Aorta (tissue), 5 donors: ENCODE measurements at places on chromosomes 6 and 20.

GRCh38 chr6:6582131-6582530 lies 6.4 kb upstream of the LY86 start:
- no peak overlapping the region for H3K27ac ChIP-seq
- H3K4me3 ChIP-seq: no peak overlapping the region
- no peaks in the 10 kb centered on the region for H3K36me3 ChIP-seq
- no peaks in the 10 kb centered on the region for H3K4me1 ChIP-seq
- no peak for DNase-seq
- H3K27me3 ChIP-seq: no peaks in the 10 kb centered on the region

DNA sequence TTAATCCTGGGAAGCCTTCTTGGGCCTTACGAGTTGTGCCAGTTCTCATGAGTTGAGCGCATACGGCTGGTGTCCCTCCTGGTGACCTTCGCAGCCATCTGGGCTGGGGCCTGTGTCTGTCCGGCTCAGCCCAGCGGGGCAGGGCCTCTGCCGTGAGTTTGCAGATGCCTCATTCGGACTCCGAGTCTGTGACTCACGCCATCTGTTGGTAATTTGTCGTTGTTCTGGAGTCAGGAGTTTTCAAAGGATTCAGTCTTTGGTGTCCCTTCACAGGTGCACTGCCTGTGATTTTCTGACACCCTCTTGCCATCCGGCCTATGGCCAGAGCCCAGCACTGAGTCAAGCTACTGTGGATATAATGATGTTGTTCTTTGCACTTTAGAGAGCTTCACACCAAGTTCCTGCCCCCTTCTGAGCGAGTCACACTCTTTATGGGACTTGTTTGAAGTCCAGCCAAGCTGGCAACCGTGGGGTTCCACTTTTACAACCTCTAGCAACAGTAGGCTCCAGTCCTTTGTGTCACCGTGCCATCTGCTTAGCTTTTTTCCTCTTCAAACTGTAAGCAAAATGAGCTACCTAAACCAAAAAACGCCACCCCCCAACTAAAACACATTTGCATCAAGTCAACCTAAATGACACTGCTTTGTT lies 175.6 kb downstream of the AIG1 start:
- no peak for DNase-seq
- no peak overlapping the region for H3K4me3 ChIP-seq
- H3K36me3 ChIP-seq: no peaks in the 10 kb centered on the region
- H3K4me1 ChIP-seq: peaks cover 2% of the 10 kb centered on the region
- no peak overlapping the region for H3K27ac ChIP-seq

- H3K27me3 ChIP-seq: no peaks in the 10 kb centered on the region
- DNase-seq: peak; percentile 72
- peak overlapping the region; percentile 16 for H3K4me3 ChIP-seq
- H3K27ac ChIP-seq: no peak overlapping the region
Measured at GRCh38 chr20:21395666-21396598, 1.4 kb downstream of the NKX2-4 start.

DNA sequence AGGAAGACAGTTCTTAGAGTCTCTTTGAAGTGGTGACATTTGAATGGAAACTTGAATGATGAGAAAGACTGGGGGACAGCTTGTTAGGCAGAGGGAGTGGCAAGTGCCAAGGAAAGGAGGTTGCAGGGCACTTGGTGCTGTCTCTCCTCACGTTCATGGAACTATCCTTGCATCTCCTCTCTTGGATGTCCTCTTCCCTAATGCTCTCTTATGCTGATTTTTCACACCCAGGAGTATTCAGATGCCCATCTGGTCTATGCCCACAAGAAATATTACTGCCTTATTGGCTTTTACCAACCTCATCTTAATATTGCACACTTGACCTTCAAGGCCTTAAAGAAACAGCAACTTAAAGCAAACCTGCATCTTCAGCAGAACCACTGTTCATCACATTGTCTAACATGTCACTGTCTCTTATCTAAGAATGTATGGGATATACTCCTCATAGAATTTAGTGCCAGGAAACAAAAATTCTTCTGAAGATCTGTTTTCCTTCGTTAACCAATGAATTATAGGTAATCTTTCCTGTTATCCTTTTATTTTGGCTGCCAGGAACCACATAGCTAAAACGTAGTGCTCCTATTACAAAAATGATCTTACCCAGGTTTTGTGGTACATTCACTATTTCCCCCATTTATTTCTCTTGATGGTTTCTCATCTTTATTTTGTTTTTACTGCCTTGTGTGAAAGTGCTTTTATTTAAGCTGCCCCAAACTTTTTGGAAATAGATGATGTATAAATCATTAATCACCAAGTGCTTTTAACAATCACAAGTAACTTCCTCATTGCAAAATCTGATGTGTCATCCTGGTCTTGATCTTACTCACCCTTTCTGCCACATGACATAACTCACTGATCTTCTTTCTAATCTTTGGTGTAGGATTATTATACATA lies 12.8 kb downstream of the RGS17 start:
- H3K36me3 ChIP-seq: no peaks in the 10 kb centered on the region
- no peak overlapping the region for H3K4me3 ChIP-seq
- no peaks in the 10 kb centered on the region for H3K27me3 ChIP-seq
- no peaks in the 10 kb centered on the region for H3K4me1 ChIP-seq
- DNase-seq: no peak
- no peak overlapping the region for H3K27ac ChIP-seq

DNA sequence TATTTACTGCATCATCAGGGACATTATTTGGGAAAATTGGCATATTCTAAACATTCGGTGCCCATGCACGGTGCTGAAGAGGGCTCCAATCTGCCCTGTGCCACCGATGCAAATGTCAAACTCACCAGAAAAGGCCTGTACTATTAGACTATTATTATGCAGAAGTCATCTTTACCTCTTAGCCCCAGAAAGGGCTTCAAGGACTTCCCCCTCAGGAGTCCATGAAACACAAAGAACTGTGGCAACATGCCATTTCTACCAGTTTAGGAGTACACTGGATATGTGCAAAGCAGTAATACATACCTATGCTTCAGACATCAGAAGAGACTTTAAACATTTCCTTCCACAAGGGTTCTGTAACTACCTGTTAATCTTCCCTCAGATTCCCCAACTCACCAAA lies 8.6 kb downstream of the DIDO1 start:
- DNase-seq: no peak
- H3K4me3 ChIP-seq: no peak overlapping the region
- peaks cover 1% of the 10 kb centered on the region for H3K4me1 ChIP-seq
- H3K27ac ChIP-seq: no peak overlapping the region

- no peak for DNase-seq
- H3K4me3 ChIP-seq: no peak overlapping the region
- H3K27ac ChIP-seq: no peak overlapping the region
- H3K4me1 ChIP-seq: no peaks in the 10 kb centered on the region
- no peaks in the 10 kb centered on the region for H3K27me3 ChIP-seq
Measured at GRCh38 chr6:159828074-159828473, 28.0 kb downstream of the PNLDC1 start.

DNA sequence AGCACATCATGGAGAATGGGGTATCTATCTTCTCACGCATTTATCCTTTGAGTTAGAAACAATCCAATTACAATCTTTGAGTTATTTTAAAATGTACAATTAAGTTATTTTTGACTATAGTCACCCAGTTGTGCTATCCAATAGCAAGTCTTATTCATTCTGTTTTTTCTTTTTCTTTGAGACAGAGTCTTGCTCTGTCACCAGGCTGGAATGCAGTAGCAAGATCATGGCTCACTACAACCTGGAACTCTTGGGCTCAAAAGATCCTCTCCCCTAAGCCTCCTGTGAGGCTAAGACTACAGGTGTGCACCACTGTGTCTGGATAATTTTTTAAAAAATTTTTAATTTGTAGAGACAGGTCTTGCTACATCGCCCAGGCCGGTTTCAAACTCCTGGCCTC lies 201.5 kb upstream of the ZNF217 start:
- no peaks in the 10 kb centered on the region for H3K36me3 ChIP-seq
- H3K27me3 ChIP-seq: no peaks in the 10 kb centered on the region
- no peak overlapping the region for H3K4me3 ChIP-seq
- no peaks in the 10 kb centered on the region for H3K4me1 ChIP-seq
- H3K27ac ChIP-seq: no peak overlapping the region

DNA sequence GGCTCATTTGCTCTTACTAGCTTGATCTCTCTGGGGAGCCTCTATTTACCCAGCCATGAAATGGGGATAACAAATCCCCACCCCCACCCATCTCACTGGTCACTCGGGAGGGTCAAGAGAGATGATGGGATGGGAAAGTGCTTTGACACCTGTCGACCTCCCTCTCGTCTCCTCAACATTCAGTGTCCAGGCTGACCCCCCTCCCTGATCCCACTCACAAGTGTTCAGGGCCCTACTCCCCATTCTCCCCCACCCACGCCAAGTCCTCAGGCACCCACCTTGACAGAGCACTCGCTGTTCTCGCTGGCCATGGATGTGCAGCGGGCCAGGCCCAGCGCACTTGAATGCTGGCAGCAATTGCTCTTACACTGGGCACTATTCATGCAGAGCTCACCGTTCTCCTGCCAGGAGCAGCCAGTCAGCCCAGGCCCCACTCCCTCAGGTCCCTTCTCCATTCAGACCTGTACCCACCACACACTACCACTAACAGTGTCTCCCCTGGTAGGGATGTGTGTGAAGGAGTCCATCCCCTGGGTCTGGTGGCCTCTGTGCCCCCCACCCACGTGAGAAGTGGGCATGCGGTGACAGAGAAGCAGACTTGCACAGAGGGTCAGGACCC lies 1.6 kb downstream of the CLPS start:
- no peaks in the 10 kb centered on the region for H3K36me3 ChIP-seq
- H3K4me3 ChIP-seq: no peak overlapping the region
- no peak overlapping the region for H3K27ac ChIP-seq
- H3K4me1 ChIP-seq: no peaks in the 10 kb centered on the region
- no peak for DNase-seq

GRCh38 chr6:170555305-170555704 lies 1.1 kb downstream of the TBP start:
- DNase-seq: no peak
- H3K27me3 ChIP-seq: no peaks in the 10 kb centered on the region
- no peak overlapping the region for H3K27ac ChIP-seq
- H3K36me3 ChIP-seq: no peaks in the 10 kb centered on the region

DNA sequence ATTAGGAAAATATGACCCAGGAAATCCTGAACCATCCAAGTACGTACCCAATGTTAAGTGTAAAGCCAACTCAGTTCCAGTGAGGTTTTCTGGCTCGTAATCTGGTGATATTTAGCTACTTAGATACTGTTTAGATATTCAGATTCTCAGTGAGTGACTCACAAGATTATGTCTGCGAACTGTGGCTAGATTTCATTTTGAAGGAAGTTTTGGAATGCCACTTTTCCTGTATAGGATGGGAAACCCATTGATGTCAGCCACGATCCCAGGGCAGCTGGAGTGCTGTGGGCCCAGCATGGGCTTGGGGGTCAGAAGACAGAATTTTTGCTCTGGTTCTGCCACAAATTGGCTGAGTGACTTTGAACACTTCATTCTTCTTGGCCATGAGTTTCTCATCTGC lies 76.3 kb downstream of the TMEM170B start:
- no peaks in the 10 kb centered on the region for H3K27me3 ChIP-seq
- peak overlapping the region; percentile 70 for H3K27ac ChIP-seq
- H3K4me1 ChIP-seq: no peaks in the 10 kb centered on the region
- DNase-seq: no peak

DNA sequence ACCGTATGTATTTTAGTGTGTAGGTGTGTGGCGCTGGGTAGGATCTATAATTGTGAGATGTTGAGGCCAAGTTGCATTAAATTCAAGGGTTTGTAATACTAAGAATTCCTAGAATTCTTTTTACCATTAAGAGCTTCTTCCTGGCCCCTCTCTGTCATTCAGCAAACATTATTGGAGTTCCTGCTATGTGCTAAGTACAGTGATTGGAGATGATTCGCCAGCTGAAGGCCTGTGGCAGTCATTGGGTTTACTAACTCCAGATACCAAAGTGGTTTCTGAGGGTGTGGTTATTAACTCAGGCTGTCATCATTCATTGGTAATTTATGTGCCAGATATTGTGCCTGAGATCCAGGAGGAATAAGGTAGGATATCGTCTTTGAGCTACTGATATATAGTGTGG lies 167.1 kb downstream of the LAMA2 start:
- H3K4me3 ChIP-seq: no peak overlapping the region
- DNase-seq: no peak
- H3K27ac ChIP-seq: no peak overlapping the region
- no peaks in the 10 kb centered on the region for H3K27me3 ChIP-seq

DNA sequence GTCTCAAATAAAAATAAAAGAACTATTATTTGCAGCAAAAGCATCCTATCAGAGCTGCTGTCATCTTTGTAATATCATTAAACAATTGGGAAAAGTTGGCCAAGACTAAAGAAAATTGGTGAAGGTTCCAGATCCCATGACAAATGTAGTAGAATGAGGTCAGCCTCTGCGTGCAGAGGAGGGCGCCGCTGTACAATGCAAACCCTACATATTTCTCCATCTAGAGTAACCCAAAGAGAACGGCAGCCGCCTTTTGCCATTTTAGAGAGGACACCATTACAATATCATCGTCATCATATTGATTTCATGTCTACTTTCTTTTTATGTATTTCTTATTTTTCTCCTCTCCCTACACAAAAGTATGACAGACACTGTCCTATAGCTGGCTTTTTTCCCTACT lies 59.5 kb downstream of the ZMYND8 start:
- H3K36me3 ChIP-seq: peaks cover 2% of the 10 kb centered on the region
- no peaks in the 10 kb centered on the region for H3K27me3 ChIP-seq
- H3K4me1 ChIP-seq: no peaks in the 10 kb centered on the region
- no peak overlapping the region for H3K4me3 ChIP-seq

DNA sequence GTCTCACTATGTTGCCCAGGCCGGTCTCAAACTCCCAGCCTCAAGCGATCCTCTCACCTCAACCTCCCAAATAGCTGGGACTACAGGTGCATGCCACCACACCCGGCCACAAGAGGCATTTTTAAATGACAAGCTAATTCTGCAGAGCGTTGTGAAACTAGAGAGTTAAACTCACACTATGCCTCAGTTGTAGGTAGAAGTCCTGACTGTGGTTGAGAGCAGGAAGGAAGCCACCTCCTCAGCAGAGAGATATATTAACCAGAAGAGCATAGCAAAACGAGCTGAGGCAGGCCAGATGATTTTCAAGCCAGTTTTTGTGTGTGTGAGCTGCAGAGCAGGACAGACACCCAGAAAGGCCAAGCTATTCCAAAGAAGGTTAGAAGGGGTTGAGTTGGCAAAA lies 150.3 kb downstream of the MBOAT1 start:
- H3K27me3 ChIP-seq: no peaks in the 10 kb centered on the region
- no peak for DNase-seq
- H3K36me3 ChIP-seq: no peaks in the 10 kb centered on the region
- no peak overlapping the region for H3K27ac ChIP-seq
